ENCODE measurements at places on chromosomes 5 and 9.

DNA sequence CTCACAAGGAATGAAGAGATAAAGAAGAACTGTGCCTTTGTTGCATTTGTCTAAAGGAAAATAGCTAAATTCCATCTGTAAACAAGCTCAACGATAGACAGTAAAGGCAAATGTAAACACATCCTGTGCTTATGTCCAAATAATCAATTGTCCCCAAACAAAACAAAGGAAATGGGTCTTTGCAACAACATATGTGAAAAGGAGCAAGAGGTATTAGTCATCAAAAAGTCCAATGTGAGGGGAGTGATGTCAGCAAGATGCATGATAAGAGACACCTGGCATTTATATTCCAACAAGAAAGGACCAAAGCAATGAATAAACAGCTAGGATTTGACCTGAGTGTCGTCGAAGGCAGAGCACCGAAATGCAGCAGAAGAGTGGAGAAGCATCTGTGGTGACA is 209.1 kb downstream of the ASTN2 start:
- no peak for DNase-seq

DNA sequence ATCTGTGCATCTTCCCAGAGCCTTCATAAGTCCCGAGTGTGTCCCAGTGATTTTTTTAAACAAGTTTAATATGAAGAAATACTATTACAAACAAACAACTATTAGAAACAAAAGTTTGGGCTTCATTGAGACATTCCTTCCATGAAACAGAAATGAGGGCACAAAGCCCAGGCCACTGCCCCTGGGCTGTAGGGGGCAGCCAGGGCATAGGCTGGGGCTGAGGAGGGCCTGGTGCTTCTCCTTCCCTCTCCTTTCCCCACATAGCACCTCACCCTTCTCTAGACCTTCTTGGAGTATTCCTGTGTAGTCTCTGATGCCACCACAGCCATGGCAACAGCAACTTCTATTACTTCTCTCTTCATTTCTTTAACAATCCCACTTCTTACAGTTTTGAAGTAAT is 348.2 kb downstream of the IRX2 start:
- DNase-seq: no peak

GRCh38 chr5:6581559-6582426 is 51.1 kb downstream of the NSUN2 start:
- no peak for DNase-seq

- no peak for DNase-seq
These were observed 6.8 kb upstream of the RNF180 start for GRCh38 chr5:64158827-64159226.

- no peak for DNase-seq
These were observed 6.2 kb downstream of the TGFBI start for GRCh38 chr5:136034984-136035383.

GRCh38 chr5:5006548-5006947 is 133.6 kb upstream of the ADAMTS16 start:
- no peak for DNase-seq

DNA sequence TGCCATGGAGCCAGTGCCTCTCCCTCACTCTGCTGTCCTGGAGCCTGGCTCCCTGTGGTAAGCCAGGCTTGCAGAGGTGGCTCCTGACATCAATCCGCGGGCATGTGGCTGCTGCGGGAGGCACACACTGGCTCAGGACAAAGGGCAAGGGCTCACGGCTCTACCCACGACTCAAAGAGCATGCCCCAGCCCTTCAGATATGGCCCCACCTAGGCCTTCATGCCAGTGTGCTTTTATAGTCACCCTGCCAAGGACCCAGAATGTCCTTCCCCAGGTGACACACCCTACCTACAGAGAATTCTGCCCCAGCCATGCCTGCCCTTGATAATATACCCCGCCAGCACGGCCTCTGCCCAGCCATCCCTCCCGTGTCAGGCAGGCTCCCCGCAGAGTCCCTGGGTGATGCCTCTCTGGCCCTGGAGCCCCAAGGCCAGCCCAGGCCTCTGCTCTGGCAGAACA is 1.6 kb downstream of the MGAT4B start:
- DNase-seq: no peak

DNA sequence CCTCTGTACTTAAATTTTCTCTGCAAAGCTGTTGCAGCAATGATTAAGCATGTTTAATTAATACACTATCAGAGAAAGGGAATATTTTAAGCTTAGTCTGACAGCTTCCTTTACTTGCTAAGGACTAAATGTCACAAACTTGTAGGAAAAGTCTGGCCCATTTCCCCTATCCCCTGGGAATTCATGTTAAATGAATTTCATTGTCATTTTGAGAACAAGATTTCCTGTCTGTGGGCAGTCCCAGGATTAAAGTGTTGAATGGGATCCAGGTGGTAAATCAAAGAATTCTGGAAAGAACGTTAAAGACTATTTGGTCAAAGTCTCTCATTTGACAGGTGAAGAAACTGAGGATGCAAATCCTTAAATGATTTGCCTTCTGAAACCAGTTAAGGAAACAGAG is 214.8 kb downstream of the MPDZ start:
- no peak for DNase-seq

DNA sequence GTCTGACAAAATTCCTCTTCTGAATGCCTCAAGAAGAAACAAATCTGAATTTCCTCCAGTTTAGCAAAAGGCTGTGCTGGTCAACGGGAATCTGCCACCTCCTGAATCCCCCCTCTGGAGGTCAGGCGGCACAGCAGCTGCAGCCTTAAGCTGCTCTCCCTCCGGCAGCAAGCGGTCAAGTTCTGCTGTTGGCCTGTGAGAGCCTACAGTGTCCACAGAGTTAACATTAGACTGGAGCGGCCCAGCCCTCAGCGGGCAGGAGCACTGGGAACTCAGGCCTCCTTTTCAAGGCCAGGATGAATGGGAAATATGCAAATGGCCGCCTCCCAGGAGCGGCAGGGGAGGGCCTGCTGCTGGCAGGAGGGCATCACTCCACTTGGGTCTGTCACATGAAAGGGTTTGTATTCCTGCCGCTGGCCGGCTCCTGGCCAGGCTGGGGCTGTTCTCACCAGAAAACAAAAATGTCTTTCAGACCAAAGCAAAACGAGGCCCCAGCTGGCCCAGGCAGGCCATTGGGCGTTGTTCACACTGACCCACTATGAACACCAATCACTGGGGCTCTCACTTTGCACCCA is 8.2 kb downstream of the ACSL6 start:
- no peak for DNase-seq

DNA sequence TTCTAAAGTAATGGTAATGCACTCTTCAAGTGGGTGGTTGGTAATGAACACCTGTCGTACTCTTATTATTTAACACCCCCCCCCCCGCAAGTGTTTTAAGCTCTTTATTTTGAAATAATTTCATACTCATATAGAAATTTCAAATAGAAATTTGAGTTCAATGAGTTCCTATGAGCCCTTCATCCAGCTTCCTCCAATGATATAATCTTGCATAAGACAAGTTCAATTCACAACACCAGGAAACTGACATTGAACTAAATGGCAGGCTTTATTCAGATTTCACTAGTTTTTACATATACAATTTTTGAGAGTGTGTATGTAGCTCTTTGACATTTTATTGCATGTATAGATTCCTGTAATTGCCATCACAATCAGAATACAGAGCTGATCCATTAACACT is 30.9 kb upstream of the OSMR start:
- no peak for DNase-seq

DNA sequence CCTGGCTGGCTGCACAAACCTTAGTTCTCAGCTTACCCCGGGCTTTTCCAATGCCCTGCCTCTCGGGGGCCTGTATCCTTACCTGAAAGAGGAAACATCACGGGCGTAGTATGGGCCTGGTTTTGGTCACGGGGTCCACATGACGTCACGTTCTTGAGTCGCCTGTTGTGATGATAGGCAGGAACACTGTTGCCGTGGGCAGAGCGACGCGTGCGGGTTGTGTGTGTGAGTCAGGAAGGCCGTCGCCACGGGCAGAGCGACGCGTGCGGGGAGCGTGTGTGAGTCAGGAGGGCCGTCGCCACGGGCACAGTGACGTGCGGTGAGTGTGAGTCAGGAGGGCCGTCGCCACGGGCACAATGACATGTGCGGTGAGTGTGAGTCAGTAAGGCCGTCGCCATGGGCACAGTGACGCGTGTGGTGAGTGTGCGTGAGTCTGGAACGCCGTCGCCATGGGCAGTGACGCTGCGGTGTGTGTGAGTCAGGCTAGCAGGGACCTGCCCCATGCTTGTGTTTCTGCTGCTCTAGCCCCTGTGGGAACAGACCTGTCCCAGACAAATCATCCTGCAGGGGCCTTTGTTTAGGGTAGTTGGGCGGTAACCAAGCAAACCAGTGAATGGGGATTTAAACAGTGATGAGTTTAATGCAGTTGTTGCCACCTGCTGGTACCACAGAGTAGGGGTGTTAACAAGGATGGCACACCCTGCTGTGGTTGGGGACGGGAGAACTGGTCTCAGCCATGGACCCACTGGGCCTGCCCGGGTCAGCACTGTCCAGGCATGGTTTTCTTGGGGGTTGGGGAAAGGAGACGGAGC is 19.8 kb downstream of the TRIP13 start:
- peak; percentile 72 for DNase-seq

- DNase-seq: no peak
These were observed 274.8 kb downstream of the DENND1A start for GRCh38 chr9:123654994-123655637.

GRCh38 chr9:2418619-2419018 is 203.0 kb upstream of the VLDLR start:
- DNase-seq: no peak

DNA sequence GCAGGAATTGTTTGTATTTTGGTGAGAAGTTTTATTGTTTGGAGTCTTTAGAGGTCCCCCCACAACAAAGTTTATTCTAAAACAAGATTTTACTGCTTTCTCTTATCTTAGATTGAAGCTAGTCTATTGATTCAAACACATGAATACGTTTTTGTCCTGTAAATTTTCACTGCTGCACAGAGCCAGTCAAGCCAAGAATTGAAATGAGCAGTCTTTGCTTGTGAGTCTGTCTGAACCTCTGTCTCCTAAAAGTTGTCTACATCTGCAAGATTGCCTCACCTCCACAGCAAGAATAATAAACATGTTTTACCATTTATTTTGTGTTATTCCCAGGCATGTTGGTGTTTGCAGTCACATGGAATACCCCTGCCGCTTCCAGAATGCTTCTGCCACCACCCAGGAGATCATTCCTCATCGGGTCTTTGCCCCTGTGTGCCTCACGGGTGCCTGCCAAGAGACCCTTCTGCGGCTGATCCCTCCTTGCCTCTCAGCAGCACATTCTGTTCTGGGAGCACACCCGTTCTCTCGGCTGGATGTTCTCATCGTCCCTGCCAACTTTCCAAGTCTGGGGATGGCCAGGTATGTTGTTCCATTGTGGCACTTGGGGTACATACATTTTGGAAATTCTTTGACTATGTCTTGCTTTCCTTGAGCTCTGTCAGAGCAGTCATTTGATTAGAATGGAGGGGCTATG is 74.1 kb downstream of the AOPEP start:
- no peak for DNase-seq

- no peak for DNase-seq
These were observed at the start of gene TOR4A for GRCh38 chr9:137277329-137278041. Gene TOR4A, plus strand, starts transcription at chr9:137277726. Its CDS starts 964 bp downstream, at chr9:137278690.

DNA sequence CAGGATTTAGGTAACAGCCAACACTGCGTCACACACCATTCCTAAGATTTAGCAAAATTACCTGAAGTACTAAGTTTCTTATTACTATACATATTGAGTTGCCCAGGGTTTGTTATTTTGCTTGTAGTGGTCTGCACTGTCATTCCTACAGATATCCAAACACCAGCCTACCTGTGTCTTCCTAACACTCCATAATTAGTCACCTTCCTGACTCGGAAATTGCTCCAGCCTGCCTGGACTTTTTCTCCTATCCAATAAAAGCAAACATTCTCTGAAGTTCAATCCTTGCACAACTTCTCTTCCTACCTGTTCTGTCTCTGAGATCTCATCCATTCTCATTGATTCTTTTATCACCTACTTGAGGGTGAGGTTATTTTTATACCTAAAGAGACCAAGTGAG is 243.9 kb downstream of the NR2F1-AS1 start:
- DNase-seq: no peak

GRCh38 chr9:91073049-91073810 is 271.6 kb downstream of the SYK start:
- no peak for DNase-seq

DNA sequence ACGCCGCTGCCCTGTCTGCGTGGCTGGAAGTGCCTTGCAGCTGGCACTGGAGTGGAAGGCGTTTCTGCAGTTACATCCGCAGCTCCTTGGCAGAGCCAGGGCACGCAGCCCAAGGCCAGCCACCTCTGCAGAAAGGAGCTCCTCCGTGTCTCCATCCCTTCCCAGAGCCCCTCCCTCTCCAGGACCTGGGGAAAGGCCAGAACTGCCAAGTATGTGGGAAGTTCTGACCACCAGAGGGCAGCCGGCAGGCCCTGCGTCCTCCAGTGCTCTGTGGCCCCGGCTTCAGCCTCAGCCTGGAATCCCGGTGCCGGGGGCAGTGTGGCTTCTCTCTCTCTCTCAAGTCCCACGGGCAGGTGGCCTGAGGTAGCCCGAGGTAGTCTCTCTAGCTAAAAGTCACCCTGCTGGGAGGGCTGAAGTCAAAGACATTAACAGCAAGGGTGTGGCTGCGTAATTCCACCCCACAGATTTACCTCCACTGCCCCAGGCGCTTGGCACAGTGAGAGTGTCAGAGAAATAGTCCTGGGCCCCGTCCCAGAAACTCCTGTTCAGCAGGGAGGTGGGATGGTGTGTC is 101.7 kb upstream of the FCN2 start:
- DNase-seq: no peak

DNA sequence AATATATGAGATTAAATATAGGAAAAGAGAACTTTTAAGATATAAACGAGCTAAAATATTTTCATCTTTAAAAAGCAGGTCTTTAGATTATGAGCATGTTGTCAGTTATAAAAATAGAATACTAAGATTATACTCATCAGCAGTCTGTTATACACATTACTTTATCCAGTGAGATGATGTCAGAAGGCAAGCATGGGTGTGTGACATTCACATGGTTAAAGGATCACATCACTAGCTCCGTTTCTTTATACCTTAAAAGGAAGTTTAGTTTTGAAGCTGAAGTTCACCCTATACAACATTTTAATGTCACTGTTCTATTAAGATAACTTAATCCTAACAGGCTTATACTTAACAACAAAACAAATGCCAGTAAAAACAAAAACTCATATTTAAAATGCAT is 59.6 kb downstream of the RICTOR start:
- no peak for DNase-seq

GRCh38 chr5:139088024-139088423 is 110.1 kb downstream of the SIL1 start:
- no peak for DNase-seq

GRCh38 chr9:81430727-81431126 is 258.6 kb downstream of the TLE1 start:
- no peak for DNase-seq

DNA sequence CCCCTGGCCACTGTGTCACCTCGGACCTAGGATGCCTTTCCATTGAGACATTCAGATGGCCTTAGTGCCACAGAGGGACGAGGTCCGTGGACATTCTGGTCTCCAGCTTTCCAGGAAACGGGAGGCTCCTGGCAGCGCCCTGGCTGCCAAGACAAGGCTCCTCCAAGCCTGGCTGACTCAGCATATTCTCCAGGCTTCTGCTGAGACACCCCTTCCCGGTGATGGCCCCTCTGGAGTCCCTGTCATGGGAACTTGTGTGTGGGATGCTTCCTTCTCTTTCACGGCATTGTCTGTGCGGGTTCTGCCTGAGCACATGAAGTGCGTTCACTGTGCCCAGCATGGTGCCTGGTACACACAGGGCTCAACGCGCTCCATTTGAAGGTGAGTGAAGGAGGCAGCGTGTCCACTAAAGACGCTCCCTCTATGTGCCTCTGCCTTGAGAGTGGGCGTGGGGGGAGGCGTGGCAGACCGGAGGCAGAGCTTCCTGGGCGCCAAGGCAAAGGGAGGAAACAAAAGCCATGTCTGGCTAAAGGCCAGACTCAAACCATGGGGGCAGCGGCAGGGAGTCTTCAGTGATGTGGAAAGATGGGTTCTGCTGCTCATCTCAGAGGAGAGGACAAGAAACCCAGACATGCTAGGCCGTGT is 46.4 kb upstream of the PRRC2B start:
- DNase-seq: no peak

Data from activated CD4-positive, alpha-beta T cell treated with anti-CD3 and anti-CD28 coated beads, Interleukin-2, amount 50 U/mL, for 4 hours (primary cell).